Right lobe of liver (tissue), 6 donors: ENCODE measurements at places on chromosomes 5 and 9.

DNA sequence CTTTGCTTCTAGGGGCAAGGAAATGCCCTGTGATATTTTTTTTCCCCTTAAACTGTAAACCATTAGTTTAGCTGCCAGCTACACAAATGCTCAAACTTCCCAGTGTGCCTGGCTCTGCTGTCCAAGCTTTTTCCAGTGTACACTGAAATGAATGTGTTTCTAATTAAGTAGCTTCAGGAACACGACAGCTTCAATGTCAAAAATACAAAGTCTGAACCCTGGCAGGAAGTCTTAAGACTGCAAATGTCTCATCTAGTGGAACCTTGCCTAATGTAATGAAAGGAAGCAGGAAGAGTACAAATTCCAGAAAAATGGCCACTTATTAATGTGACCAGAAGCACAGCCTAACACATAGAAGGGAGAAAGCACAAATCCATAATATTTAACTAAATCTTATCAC is 255.2 kb downstream of the CRB2 start:
- DNase-seq, result no peak

- peak; percentile 3 for DNase-seq
Observed at GRCh38 chr5:151191661-151192060, 32.2 kb downstream of the CCDC69 start.

DNA sequence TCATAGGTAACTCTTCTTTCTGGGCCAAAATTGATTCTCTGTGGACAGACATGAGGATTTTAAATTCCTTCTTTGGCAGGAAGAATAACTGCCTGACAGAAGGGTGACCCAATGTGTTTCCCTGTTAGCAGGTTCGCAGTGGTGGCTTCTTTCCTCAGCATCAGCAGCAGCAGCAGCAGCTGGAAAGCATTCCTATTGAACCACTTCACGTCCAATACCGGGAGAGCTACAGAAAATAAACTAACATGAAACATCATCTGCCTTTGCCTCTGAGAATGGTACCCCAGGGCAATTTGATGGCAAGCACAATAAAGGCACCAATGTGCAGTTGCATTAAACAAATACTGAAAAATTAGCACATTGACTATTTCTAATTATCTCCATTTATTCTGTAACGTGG is 214.5 kb downstream of the TMEM167A start:
- DNase-seq, result no peak

DNA sequence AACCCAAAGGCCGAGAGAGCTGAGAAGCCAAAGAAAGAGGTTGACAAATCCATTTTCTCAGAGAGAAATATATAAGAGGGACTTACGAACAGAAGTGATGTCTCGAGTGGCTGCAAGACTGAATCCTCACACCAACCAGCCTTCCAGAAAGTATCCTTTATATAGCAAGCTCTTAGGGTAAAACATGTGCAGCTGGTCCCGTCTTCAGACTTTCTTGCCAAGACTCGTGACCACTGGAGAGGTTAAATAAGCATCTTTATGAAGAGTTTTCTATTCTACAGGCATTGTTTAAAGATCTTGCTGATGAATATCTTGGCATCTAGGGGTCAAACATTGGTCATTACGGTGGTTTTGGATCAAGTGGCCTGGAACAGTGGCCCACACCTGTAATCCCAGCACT is 16.9 kb upstream of the SLC22A4 start:
- DNase-seq, result no peak

GRCh38 chr5:140791089-140791488 is 3.6 kb upstream of the PCDHA2 start:
- DNase-seq, result no peak

DNA sequence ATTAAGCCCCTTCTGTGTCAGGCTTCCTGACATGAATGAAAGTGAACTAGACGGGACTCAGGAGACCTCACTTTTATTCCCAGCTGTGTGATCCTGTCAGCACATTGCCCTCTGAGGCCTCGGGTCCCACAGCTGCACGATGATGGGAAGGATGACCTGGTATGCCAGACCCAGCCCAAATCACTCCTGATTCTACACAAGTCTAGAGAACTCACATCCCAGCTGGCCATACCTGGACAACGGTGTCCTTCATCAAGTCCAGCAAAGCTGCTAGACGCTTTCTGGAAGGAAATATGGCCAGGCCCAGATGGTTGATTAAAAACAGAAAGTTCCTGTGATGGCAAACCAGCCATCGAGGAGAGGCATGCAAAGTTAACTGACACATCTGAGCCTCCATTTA is 118.0 kb upstream of the FSTL4 start:
- no peak for DNase-seq

DNA sequence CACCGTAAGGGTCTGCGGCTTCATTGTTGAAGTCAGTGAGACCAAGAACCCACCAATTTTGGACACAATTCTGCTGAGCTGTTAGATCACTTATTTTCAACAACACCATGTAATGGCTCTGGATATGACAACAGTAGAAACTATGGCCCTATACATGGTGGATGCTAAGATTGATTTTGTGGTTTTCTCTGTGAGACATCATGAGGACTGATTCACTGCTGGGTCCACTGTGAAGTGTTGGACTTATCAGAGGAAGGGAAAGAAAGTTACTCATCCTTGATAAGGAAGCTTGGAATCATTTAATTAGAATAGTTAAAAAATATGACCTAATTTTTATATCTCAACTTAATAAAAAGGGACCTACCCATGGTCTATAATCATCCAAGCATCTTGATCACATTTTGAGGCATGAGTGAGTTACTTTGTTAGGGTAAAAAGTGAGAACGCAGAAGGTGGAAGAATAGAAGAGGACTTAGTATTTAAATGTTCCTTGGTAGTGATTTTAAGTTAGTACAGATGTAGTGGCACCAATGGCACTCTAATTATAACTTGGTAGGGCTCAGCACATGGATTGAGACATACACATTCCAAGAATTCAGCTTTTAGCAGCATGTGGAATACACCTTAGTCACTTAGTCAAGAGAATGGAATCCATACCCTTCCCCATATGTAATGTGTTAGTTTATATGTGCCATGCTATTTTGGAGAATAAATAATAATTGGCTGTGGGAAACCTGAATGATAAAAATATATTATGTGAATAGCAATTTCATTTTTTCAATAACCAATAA is 123.5 kb upstream of the CD180 start:
- DNase-seq, result no peak

DNA sequence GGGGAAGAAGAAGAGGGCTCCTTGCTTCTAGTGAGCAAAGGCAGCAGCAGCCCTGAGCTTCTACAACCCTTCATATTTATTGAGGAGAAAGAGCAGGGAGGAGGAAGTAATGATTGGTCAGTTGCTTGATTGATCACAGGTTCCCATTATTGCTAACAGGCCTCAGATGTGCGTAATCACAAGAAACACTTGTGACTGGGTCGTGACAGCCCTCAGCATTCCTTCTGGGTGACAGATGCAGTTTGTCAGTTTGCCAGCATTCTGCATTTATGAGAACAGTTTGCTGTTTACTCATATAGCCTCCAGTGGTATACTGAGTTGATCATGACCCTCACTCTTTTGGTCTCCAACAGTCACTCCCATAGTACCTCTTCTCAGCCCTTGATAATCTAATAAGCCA is 111.5 kb upstream of the TNC start:
- DNase-seq, result no peak

- no peak for DNase-seq
Observed at GRCh38 chr5:92652756-92653155, 928.3 kb downstream of the NR2F1-AS1 start.

GRCh38 chr9:137721899-137722298 is 103.1 kb downstream of the EHMT1 start:
- DNase-seq, result no peak

DNA sequence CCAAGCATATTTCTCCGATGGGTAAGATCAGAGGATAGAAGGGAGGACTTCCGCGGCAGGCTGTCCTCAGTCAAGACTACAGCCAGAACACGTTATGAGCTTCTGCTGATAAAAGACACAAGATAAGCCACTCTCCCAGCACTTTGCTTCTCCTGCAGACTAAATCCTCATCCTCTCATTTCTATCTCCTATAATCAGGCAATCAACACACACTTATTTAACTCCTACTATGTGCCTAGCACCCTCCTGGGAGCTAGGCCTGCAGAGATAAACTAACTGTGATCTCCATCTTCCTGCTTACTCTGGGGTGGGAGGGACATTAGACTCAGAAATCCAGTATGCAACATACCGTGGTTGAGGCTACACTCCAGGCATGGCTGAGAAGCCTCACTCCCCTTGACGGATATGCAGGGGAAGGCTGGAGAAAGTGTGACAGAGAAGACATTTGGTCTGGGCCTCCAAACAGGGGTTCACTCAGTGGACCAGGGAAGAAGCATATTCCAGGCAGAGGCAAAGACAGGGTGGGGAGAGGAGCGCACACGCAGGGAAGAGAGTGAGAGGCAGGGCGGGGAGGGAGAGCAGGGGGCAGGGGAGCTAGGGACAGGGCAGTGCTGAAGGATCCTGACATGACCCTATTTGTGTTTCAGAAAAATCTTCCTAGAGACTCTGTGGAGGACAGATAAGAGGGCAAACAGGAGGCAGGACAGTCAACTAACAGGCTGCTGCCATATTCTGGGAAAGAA is 274.1 kb downstream of the DENND1A start:
- no peak for DNase-seq

- DNase-seq, result peak; percentile 50
Observed at GRCh38 chr9:16726718-16727451, 143.6 kb downstream of the BNC2 start.

DNA sequence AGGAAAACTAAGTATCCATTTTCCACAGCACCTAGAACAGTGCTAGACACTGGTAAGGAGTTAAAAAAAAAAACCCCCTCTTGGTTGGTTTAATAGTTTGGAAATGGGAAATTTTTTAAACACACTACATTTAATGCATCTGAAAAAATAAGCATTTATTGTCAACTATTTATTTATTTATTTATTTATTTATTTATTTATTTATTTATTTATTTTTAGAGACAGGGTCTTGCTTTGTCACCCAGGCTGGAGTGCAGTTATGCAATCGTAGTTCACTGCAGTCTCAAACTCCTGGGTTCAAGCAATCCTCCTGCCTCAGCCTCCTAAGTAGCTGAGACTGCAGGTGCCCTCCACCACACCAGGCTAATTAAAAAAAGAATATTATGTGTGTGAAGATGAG is 51.6 kb downstream of the SNCAIP start:
- DNase-seq, result no peak

- DNase-seq, result peak; percentile 81
Observed at GRCh38 chr9:121651295-121652020, at the start of gene DAB2IP. Gene DAB2IP, plus strand, starts transcription at chr9:121651634. Its CDS starts 142 bp downstream, at chr9:121651776.

DNA sequence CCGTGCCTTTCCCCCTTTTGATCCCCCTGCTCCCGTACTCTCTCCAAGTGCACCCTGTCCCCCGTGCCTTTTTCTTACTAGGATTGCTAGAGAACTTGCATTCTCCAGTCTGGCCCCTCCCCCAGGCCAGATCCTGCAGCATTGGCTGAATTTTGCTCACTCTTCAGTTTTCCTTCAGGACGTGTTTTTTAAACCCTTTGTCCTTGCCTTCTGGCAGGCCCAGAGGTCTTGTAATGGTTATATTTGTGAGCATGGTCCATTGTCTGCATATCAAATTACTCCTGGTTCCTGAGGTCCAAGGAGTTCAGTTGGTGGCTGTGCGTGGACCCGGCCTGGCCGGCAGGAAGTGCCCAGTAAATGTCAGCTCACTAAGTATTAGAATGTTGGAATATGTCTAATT is 606 bp downstream of the TBC1D13 start:
- DNase-seq, result no peak

DNA sequence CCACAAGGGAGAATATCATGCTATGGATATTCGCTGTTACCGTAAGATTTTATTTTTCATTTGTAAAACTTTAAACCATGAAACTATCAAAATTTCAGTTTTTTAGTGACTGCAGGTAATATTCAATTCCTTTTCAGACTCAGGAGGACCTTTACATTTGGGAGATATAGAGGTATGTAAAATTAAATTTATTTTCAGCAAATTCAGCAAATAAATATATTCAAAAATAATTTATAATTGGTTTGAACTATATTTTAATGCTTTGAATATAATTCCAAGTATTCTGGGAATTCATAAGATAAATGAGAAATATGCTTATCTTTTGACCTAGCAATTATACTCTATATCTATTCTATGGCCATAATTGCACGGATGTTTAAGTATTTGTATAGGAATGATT is 7.6 kb downstream of the RFESD start:
- DNase-seq, result no peak

GRCh38 chr5:2633992-2634391 is 117.5 kb downstream of the IRX2 start:
- no peak for DNase-seq

DNA sequence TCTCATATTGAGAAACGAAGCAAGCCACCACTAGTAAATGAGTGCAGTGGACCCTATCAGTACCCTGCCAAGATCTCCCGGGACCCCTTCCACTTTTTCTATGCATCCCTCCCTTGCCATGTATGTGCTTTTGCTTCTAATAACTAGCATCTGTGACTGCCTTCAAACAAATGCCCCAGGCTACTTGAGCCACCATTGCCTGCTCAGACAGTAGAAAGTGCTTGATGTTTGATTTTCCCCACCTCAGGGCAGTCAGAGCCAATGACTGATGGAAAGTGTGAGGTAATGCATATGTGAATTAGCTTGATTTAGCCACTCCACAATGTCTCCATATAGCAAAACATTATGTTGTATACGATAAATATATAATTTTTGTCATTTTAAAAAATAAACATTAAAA is 797.3 kb upstream of the ACO1 start:
- no peak for DNase-seq

GRCh38 chr9:131739959-131740648 is at the start of gene RAPGEF1:
Gene RAPGEF1, minus strand, starts transcription at chr9:131740076. Its CDS starts 246 bp downstream, at chr9:131739830.
- DNase-seq, result peak; percentile 80

DNA sequence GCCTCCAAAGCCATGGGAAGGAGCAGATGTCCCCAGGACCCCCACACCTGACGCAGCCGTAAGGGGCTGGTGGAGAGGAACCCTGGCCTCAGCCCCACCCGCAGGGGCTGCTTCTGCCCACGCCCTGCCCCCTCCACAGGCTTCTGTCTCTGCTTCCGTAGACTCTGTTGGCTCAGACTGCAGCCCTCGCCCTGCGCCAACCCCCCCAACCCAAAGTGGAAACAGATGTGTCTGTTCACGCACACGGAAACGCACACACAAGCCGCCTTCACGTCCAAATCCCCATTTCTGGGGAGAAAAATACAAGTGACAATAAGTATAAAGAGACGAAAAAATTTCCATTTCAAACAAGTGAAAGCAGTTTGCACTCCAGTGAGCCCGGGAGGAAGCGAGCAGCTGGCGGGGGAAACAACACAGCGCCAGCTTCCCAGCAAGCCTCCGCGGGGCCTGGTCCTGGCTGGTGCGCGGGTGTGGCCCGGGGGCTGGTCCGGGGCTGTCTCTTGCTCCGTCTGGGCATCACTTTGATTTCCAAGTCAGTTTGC is 32.6 kb upstream of the RXRA start:
- DNase-seq, result no peak

DNA sequence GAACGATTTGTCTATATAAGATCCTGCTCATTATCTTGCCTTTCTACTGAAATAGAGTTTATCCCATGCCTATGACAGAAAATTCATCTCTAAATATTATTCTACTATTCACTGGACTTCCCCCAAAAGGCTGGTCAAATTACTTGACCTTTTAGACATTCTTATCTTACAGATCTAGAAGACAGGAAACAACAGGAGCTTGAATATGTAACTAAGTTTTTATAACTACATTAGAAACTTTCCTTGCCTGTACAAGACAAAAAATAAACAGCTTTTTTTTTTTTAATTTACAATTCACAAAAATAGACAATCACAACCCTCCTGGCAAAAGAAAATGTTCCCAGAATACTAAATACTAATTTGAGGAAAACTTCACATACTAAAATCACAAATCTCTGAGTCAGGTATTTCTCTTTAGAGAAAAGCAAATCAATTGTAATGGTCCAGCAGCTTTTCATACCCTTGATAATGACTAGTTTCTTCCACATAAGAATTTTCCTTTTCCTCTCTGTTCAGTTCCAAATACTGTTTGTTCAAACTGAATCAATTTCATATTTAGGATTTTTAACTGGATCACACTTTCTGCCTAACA is 68.6 kb downstream of the MLLT3 start:
- no peak for DNase-seq
